Stimulated activated CD4-positive, alpha-beta T cell treated with anti-CD3 and anti-CD28 coated beads, Interleukin-1b, Interleukin-23, amount 100 ng/mL, for 1 hour (primary cell): ENCODE measurements at places on chromosomes 3 and 15.

GRCh38 chr3:124772081-124772831, 42.0 kb downstream of the UMPS start:
- DNase-seq = no peak

DNA sequence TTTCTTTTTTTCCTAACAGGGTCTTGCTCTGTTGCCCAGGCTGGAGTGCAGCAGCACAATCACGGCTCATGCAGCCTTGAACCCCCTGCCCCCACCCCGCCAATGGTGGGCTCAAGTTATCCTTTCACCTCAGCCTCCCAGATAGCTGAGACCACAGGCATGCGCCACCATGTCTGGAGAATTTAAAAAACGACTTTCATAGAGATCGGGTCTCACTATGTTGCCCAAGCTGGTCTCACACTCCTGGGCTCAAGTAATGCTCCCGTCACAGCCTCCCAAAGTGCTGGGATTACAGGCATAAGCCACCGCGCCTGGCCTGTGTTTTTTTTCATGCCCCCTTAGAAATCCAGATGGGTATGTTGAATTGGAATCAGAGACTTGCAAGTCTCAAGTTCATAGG, 40.3 kb downstream of the ERICH6 start:
- no peak for DNase-seq

DNA sequence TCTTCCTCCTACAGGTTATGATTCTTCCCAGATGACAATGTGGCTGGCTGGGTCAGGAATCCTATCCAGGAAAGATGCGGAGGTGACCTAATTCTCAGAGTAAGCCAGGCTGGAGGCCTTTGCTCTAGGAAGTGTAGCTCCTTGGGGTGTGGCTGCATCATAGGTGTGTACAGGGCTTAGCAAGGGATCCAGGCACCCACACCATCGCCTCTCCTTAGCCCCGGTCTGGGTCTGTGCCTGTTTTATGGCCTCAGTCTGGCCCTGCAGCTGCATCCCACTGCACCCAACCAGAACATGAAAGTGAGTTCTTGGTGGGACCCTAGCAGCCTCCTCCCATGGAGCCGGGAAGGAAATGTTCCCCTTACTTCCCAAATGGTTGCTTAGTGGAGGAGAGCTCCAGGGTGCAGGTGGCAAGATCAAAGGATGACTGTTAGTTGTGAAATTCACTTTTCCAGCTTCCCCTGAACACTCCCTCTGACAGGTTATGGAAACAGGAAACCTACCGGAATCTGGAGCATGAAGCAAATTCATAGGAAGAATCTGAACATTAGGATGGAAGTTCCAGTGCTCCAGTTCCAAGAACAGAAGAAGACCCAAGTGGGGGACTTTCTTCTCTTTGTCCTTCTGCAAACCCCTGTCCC, 2.7 kb upstream of the AMOTL2 start:
- DNase-seq = no peak

DNA sequence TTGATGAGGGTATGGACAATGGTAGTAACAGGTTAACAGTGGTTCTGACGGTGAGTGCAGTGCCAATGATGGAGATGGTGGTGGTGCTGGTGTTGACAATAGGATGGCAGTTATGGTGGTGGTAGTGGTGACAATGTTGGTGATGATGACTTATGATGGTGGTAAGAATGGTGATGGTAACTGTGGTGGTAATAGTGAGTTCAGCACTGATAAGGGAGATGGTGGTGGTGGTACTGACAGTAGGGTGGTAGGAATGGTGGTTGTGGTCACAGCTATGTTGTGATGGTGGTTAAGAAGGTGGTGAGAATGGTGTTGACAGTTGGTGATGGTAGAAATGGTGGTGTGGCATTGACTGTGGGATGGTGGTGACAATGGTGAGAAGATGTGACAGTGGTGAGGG, 13.4 kb upstream of the INSYN1 start:
- no peak for DNase-seq

GRCh38 chr3:18531662-18532061, 106.5 kb upstream of the SATB1 start:
- DNase-seq = no peak

GRCh38 chr3:157131861-157132260, 28.1 kb downstream of the CCNL1 start:
- DNase-seq = no peak

DNA sequence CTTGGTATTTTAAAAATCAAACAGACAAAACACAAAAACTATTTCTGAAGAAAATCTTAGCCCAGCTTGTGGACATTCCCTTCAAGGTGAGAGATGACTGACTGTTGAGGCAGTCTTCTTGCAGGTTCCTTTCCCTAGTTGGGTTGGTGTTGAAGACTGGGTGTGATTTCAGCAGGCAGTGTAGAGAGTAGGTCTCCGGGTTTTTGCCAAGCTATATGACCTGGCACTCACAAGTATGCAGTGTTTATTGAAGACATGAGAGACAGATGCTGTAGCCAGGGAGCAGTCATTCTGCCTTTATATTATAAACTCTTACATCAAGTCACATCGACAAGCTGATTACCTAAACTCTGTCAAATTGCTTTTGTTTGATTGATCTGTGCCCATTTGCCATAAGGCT, 17.5 kb downstream of the SENP8 start:
- DNase-seq = no peak

DNA sequence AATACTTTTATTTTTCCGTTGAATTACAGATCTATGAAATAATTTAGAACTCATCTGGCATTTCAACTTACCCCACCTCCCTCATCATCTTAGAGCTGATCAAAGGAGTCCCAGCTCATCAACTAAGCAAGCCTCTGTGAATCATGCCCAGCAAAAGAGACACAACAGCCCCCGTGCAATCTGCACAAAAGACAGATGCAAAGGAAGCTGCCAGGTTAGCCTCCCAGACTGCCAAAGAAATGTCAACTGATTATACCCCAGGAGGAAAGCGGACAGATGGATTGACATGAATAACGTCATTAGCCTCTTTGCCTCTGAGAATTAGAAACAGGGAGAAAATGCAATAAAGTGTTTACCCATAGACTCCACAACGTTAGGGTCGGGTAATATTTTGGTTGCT, 75.0 kb downstream of the GABRB3 start:
- no peak for DNase-seq

GRCh38 chr3:88003115-88003755, 55.6 kb downstream of the CGGBP1 start:
- DNase-seq = no peak

DNA sequence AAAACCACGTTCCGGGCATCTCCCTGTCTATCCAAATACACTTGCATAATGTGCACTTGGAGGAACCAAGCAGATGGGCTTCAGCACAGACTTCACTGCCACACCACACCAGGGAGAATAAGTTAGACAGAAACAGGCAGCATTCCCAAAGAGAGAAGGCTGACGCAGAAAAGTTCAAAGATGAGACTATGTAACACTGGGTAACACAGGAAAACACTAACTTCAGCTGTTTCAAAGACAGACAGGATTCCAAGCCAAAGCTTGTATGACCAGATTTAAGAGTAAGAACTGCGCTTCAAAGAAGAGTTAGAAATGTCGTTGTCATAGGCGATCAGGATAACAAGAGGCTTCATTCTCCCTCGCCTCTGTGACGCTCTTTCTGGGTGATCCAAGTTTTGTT, 19.9 kb downstream of the SLC51A start:
- DNase-seq = no peak

DNA sequence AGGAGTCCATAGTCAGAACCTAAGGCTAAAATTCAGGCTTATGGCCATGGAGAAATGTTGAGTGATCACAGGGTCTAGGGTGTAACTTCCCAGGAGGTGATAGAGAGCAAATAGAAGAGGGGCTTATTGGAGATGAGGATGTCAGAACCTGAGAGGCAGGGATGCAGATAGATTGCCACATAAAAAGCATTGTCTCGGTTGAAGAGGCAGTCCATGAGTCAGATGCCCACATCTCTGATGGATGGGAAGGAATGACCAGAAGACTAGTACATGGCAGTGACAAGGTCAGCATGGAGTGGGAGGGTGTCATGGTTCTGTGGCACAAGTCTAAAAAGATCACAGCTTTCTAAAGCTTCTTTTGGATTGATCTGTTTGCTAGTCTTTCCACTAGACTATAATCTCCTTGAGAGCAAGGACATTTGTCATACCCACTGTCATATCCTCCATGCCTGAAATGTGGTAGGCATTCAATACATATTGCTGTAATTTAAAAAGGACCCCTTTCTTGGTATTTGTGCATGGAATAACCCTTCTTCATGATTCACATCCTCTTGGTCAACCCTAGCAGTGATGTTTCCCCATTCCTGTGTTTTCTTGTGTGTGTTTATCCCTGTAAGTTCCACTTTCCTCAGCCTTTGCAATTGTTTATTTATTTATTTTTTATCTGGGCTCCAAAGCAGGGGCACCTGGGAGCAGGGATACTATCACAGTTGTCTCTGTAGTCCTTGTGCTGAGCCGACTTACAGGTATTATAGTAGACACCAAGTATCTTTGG, 613.4 kb upstream of the CFAP20DC start:
- DNase-seq = no peak

- DNase-seq = no peak
Observed at GRCh38 chr3:141998669-141999290, 122.3 kb downstream of the ATP1B3 start.

DNA sequence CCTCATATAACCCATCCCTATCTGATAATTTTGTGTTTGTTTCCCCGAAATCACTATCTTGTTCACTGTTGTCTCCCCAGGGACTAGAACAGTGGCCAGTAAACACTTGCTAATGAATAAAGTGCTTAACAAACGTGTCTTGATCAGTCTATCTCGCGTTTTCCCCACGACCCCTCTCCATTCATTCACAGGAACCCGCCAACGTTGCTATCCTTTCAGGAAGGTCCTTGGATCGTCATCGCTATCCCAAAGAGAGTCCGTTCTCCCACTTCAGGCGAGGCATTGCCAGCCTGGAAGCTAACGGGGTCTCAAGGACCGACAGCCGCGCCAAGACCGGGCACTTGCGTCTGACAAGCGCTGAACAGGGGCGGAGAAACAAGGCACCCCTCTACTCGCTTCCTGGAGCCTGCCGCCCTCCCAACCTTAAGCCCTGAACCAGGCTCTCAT, 344 bp downstream of the LINS1 start:
- DNase-seq = no peak

DNA sequence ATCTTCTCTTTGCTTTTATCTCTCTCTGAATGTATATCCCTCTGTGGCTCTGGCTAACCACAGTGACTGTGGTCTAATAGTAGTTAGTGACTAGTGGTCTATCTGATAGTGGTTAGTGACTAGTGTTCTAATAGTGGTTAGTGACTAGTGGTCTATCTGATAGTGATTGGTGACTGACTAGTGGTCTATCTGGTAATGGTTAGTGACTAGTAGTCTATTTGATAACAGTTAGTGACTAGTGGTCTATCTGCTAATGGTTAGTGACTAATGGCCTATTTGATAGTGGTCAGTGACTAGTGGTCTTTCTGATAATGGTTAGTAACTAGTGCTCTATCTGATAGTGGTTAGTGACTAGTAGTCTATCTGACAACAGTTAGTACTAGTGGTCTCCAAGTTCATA, 110.5 kb downstream of the MDFIC2 start:
- DNase-seq = no peak

GRCh38 chr15:98217356-98217755, 256.9 kb downstream of the ARRDC4 start:
- no peak for DNase-seq

DNA sequence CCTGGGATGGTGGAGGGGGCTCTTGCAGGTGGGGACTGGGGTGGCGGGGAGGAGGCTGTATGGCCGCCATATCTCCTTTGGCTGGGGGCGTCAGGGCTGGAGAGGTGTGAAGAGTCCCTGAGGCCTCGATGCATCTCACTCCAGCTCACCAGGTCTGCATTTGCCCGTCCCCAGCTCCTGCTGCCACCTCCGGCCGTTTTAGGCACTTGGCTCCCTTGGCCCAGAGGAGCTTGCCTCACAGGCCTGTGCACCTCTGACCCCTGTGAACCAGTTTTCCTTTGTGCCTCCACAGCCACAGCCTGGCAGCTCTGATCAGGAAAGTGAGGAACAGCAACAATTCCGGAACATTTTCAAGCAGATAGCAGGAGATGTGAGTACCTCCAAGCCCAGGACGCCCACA, 49.7 kb downstream of the CAPN3 start:
- no peak for DNase-seq

DNA sequence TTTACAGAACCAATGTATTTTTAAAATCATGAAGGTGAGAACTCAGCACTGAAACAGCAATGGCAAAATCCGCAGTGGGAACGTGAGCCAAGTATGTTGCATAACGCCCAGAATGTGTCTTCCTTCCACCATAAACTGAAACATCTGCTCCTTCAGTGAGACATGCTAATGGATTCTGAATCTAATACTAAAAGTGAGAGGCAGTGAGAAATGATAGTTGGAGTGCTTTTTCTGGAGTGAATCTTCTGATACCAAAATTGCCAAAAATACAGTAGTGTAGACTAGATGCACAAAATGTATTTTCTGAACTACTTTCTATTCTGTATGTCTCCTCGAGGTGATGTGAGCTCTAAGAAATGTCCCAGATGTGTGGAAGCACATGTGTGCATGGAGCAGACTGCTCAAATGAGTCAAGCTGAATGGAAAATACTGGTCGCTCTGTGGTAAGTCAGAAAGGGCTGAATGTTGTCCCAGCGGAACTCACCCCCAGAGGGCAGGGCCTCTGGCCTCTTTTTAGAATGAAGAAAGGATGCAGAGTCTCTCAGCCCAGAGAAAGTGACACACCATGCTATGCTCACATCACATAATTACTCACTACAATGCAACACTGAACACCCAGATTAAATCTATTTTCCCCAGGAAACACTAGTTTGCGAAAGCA, 73.0 kb downstream of the ATP10A start:
- no peak for DNase-seq

- no peak for DNase-seq
Observed at GRCh38 chr3:72280876-72281275, 495.9 kb upstream of the PROK2 start.

DNA sequence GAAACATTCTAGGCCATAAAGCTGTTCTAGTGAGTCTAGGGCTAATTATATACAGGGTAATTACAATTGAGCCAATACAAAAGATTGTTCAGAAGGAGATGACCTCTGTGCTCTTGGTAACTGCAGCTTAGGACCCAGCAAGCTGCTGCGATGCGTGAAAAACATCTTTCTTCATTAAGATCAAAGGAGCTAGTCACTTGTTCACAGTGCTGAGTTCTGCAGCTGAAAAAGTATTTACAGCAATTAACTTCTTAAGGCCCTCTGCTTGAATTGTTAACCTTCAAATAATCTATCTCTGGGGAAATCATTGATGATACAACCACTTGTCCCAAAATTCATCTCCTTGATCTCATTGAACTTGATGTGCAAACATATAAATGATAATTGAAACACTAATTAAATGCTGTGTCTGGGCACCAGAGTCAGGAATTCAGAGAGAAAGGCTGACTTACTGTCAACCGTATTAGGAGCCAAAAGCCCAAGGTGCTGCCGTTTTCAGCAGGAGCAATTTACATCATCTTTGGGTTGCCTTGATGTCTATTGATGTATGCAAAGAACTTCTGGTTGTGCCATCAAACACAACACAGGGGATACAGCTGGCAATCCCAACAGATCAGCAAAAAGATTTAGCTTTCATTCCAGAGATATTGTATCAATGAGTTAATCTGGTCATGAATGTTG, 213.0 kb downstream of the NECTIN3 start:
- DNase-seq = no peak

GRCh38 chr15:29342201-29342600, 72.6 kb upstream of the NSMCE3 start:
- DNase-seq = no peak
